Hematopoietic multipotent progenitor cell treated with erythropoietin and hydrocortisone succinate and interleukin-3 and kit ligand, for 6 days (in vitro differentiated cells): ENCODE measurements at places on chromosomes 3 and 15.

DNA sequence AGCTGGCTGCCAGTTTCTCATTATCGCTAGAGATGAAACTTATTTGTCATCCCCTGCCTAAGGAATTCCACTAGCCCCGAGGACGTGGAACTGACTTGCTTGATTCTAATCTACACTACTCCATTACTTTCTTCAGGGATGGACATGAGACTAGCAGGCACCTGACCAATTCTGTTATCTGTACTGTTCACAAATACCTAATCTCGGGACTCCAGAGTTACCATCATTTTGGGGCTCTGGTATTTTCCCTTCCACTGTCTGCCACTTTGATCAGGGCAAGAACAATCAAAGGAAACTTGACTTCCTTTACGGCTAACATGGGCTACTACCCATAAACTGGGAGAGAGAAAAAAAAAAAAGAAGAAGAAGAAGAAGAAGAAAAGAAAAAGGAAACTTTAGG, 27.8 kb downstream of the BMF start:
- peak; percentile 59 for DNase-seq

- no peak for DNase-seq
Measured at GRCh38 chr15:46386356-46386755, 751.5 kb downstream of the SQOR start.

DNA sequence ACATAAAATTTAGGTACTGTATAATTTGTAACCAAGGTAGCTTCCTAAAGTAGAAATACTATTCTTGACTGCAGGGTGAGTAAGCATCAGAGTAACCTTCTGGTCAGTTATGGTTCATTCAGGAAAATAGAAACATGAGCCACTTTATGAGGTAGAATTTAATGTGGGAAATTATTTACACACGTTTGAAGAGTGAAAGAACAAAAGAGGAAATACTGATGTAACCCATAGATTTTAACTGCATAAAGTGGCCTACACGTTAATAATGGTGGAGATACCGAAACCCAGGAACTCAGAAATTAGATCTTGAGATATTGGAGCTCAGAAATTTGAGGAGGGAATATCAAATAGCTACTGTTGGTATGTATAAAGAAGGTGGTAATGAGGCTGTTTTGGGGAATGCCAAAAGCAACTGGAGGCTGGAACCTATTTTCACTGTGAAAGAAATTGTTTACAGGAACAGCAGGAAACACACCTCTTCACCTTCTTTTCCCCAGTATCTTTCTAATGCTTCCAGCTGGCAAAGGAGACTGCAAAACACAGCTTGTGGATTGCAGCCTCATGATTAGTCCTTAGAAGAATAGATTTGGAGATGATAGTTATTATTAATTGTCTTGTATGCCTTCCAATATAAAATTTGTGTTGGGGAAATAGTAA, 216.1 kb downstream of the DOCK3 start:
- no peak for DNase-seq

DNA sequence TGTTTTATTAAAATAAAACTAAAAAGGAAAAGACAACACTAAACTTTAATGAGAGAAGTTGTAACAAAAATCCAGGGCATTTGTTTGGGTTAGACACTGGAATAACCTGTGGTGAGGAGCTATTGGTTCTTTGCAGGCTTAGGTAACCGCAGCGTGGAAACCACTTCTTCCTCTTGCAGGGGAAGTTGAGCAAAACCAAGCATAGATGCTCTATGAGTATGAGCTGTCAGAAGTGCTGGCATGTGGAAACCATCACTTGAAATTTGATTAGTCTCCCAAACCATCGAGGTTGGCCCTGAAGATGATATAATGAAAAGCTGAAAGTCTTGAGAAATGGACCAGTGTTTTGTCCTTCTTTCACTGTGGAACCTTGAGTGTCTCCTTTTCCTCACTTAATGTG, 127.1 kb upstream of the RBMS3 start:
- peak; percentile 9 for DNase-seq

GRCh38 chr3:146156095-146156494, 4.9 kb downstream of the PLOD2 start:
- peak; percentile 14 for DNase-seq

DNA sequence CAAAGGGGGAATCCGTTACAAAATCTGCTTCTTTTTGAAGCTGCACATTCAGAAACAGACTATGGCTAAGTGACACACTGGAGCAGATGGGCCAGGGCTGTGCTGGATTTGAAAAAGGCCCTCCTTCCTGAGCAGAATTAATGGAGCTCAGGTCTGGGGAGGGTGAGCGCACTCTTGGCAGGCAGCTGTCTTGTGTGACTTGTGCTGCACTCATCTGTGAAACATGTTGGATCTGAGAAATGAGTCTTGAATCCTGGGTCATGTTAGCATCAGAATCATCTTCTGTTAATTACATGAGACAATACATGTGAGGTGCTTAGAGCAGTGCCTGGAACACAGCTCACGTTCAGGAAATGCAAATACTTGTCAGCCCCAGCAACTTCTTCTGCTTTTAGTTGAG, 219.6 kb downstream of the THSD4 start:
- DNase-seq: no peak
